Stimulated activated CD4-positive, alpha-beta T cell treated with anti-CD3 and anti-CD28 coated beads, Interleukin-2, amount 100 ng/mL, for 24 hours (primary cell): ENCODE measurements at places on chromosomes 2 and 18.

DNA sequence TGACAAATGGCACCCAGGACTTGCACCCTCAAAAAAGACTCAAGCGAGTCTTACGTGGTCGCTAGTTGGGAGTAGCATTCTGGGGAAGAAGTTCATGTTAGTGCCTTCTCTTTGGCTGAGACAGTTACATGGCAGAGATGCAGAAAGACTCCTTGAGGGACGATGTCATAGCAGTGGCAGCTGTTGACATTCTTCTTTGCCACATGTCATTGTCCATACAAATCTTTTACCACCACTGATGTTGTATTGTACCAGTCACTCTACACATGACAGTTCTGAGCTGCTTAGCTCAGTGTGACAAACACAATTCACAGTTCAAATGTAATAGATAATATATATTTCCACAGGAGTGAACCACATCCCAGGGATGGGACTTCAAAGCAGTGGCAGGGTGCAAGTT is 197.1 kb downstream of the TCF4 start:
- no peak for DNase-seq

GRCh38 chr2:197059477-197059876 is 133.0 kb upstream of the PGAP1 start:
- no peak for DNase-seq

- no peak for DNase-seq
Measured at GRCh38 chr18:4543711-4544110, 88.6 kb upstream of the DLGAP1 start.

GRCh38 chr2:207417301-207417718 is 112.5 kb upstream of the CREB1 start:
- no peak for DNase-seq

GRCh38 chr2:187134306-187134705 is 285.3 kb upstream of the ZSWIM2 start:
- no peak for DNase-seq

GRCh38 chr2:42124011-42124785 is 45.0 kb upstream of the EML4 start:
- no peak for DNase-seq

DNA sequence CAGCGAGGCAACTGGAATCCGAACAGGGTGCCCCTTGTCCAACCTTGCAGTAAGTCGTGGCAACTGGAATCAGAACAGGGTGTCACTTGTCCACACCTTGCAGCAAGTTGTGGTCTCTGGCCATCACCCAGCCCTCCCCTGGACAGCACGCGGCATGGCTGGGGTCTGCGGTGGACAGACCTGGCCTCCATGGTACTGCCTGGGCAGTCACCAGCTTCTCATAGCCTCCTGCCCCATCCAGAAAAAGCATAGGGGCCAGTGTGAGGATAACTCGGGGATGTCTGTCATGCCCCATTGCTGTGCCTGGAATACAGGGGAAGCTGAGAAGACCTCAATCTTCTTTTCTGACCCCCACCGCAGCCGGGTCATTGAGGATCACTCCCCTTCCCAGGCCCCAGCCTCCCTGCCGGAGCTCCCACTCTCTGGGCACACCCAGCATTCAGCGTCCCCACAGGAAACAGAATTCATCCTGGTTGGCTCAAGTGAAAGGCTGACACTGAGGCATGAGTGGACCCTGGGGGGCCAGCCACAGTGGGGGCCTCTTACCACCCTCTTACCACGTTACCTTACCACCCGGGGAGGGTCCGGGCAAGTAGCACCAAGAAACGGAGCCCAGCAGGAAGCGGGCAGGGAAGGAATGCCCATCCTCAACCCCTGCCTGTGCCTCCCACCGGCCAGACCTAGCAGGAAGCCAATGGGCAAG is 68.0 kb upstream of the RAB6C start:
- DNase-seq = no peak

- no peak for DNase-seq
Measured at GRCh38 chr2:62208074-62208757, 12.3 kb downstream of the B3GNT2 start.

- no peak for DNase-seq
Measured at GRCh38 chr2:172440795-172441194, 13.4 kb downstream of the ITGA6 start.

DNA sequence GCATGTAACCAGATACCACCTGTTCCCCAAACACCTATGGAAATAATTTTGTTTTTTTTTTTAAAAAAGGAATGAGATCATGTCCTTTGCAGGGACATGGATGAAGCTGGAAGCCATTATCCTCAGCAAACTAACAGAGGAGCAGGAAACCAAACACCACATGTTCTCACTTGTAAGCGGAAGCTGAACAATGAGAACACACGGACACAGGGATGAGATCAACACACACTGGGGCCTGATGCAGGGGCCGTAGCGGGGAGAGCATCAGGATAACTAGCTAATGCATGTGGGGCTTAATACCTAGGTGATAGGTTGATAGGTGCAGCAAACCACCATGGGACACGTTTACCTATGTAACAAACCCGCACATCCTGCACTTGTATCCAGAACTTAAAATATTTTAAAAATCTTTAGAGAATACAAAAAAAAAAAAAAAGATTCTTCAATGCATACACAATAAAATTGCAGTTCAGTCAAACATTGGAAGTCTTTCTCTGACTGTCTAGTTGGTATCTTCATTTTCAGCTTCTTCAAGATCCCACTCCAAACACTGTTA is 11.6 kb upstream of the CASP10 start:
- no peak for DNase-seq

DNA sequence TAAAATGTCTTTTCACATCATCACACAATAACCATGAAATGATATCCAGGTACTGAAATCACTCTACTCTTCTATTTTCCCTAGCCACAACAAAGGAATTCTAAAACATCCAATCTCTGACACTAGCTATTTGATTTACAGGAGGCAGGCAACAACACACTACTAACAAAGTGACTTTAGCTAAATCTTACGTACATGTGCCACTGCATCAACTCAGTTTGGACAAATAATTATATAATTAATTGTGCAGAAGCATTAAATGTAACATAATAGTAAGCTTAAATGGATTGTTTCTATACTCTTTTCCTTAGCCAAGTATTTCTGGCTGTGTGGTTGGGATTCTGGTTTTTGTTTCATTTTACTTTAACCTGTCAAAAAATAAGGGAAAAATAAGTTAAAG is 192.4 kb downstream of the AFF3 start:
- DNase-seq = no peak

DNA sequence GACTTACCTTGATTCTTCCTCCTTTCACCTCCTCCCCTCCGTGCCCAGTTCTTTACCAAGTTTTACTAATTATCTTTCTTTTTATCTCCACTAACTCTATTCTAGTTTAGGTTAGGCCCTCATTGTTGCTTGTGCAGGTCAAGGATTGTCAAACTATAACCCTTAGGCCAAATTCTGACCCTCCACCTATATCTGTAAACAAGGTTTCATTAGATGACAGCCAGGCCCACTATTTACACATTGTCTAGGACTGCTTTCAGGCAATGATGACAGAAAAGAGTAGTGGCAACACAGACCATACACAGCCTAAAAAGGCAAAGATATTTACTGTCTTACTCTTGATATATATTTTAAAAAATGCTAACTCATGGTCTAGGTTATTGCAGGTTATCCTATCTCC is 212.0 kb downstream of the RAD51AP2 start:
- DNase-seq = no peak

DNA sequence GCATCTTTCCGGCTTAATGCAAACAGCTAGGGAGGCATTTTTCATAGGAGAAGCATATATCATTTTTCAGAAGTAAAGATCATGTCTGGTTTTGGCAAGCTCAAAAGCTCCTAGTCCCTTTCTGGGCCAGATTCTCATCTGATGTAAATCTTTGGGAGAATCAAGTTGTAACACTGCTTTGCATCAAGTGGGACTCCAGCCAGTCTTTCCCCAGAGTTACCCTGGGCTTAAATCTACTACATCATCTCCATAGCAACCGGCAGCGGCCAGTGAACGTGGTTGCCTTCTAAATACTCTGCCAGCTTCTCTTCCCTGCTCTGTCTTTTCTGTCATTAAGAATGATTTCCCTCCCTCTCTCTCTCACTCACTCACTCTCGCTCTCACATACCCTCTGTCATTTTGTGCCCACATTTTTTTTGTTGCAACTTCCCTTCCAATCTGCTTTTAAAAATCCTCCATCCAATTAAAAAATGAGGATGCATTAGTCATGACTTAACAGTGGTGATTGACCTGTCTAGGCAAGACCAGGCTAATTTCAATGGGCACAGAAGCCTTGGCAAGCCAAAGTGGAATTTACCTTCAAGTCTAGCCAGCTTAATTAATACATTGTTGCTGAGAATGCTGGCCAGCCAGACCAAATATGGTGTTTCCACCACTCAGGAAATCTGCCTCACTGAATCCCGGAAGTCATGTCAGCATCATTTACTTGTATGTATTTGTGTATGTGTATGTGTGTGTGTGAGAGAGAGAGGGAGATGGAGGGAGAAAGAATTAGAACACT is 93.0 kb downstream of the NRP2 start:
- no peak for DNase-seq

DNA sequence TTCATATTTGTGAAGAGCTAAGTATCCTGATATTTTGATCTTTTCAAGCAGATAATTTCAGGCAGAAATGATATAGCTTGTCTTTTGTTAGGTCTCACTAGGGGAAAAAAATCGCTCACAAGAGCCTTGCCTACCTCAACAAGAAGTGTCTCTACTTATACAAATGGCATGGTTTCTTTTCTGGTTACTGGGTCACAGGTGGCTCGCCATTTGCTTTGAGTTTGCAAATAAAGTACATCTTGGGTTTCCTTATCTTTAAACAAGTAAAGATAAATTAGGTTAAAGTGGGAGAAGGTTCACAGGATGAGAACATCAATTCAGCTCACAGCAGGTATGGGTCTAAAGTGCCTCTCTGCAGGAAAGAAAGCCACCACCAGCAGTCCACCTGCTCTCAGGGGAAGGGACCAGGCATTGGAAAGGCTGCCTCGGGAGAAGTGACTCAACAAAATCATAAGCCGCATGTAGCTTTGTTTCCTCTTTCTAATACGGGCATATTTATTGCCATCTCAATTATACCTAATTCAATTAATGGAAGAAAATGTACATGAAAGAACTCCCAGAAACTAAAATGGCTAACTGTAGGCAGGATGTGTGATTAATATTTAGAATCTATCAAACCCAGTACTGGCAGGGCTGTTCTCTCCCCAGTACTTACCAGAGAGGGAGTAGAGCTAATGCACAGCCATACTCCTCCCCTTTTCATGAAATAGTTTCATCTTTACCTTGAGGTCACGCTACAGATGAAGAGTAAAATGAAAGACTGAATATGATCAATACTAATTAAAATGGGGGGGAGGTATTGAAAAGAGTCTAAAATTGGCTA is 28.3 kb downstream of the CDC42EP3 start:
- no peak for DNase-seq

DNA sequence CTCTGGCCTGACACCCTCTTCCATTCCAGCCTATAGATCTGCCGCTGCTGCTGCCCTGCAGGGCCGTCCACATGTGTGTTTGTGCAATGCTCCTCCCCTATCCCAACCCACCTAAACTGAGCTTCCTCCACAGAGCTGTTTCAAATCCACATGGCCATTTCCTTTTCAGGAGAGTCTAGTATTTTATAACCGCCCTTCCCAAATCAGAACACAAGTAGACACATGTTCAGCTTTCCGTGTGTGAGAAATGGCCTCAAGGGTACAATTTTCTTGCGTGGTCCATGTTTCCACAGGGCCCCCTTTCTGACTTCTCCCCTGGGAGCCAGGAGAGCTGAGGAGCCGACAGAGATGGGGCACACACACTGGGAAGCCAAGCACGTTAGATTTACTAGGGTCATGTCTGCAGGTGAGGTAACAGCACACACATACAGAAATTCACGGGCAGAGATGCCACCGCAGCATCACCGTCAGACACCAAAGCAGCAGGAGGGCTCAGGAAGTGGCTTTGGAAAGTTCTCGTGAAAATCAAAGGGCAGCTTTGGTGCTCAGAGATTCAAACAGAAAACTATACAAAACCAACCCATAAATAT is 102.9 kb upstream of the TGFA start:
- peak; percentile 24 for DNase-seq

- DNase-seq = peak; percentile 4
Measured at GRCh38 chr18:22838639-22839277, 94.4 kb upstream of the RBBP8 start.

DNA sequence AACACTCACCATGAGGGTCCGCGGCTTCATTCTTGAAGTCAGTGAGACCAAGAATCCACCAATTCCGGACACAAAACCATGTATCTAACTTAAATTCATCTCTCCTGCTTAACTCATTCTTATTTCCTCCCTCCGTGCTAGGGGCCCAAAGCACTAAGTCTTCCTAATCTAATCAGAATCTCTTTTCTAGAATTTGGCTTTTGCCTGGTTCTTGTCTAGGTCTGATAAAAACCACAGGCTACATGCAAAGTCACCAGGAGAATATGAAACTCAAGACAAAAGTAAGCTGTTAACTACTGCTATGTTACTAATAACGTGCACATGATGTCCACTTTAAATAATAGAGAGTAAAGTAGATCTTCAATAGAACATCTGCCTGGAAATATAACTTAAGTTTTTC is 69.9 kb downstream of the TRIP12 start:
- DNase-seq = no peak

- DNase-seq = peak; percentile 72
Measured at GRCh38 chr18:50297621-50298442, 10.3 kb upstream of the CXXC1 start.

- DNase-seq = peak; percentile 51
Measured at GRCh38 chr2:233399306-233400225, 45.3 kb downstream of the DGKD start.

DNA sequence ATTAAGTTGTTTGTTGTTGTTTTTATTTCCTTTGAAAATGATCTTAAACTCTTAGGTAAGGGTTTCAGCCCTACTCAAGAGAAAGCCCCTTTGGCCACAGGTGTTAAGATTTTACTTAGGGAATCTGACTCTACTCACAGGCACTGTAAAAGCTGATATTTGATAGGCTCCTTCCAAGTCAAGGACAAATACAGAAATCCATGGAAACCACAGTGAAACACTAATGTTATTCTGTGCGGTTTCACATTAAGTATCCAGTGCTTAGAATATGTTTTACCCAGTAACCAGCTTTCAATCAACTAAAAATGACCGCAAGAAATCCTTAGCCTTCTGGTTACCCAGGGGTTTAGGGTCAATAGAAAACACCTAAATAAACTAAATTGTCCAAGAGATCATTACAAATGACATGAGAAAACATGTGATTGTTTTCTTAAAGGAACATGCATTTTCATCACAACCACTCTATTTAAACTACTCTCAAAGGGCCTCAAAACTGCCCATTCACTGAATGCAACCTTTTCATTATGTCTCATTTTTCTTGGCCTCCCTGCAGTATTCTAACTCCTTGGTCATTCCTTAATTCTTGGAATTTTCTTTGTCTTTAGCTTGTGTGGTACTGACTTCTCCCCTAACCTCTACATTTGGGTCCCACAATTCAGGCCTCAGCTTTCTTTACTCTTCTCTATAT is 56.0 kb downstream of the CDH2 start:
- no peak for DNase-seq

GRCh38 chr18:13374468-13375301 is 156.1 kb downstream of the LDLRAD4 start:
- DNase-seq = no peak

DNA sequence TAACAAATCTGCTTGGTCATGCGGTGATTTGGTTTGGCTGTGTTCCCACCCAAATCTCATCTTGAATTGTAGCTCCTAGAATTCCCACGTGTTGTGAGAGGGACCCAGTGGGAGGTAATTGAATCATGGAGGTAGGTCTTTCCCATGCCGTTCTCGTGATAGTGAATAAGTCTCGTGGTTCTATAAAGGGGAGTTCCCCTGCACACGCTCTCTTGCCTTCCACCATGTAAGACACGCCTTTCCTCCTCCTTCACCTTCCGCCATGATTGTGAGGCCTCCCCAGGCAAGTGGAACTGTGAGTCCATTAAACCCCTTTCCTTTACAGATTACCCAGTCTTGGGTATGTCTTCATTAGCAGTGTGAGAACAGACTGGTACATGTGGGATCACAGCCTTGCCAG is 36.7 kb downstream of the TRABD2A start:
- no peak for DNase-seq
